ENCODE measurements at places on chromosomes 3 and 15.

DNA sequence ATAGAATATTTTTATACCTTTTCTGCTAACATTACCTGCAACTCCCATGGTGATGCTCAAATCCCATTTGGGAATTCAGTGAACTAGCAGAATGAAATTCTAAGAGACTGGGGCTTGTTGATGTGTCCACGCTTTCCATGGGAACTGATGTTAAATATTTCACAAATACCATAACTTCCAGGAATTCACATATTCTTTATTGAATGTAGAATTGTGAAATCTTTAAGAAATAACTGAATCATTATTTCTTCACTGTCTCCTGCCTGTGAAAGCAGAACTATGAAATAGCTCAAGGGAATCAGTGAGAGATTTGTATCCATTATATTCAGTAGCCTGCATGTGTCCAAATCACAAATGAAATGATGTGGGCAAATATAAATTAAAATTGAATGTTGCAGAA lies 130.8 kb downstream of the SERPINI1 start:
- no peak for DNase-seq

DNA sequence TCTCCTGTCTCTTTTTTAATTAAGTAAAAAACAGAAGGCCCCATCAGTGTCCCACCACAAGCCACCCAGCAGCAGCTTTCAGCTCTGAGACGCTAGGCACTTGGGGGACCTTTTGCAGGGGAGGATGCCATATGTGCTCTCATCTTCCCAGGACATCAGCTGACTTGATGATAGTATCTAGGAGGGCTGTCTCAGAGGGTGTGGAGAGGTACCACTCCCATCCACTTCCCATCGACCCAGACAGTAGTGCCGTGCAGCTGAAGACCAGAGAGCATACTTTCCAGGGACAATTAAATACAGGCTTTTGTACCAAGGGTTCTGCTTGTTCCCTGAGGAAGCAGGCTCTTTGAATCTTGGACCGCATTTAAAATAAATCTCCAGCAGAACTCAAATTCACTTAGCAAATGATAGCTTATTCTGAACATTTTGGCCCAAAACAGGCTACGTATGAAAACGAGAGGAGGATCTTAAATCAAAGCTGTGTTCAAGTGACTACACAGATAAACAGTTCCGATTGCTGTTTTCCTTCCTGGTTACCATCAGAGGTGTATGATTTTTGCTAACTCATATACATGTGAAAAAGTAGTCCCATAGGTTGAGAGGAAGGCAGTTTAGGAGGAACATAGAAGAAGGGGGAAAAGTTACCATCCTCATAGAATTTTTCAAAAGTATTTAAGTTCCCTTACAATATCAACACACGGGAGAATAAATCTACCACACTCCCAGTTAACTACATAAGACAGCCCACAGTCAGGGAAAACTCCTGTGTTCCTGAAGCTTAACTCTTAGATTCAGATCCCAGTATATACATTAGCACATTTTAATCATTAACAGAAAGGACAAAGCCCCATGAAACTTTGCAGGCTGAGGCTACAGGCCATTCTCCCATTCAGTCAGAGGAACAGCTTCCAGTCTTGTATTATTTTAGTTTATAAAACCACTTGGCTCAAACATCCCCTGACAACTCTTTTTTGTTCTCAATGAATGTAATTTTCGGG lies 9.5 kb downstream of the WNT5A start:
- no peak for DNase-seq

GRCh38 chr3:135807879-135808278 lies 157.6 kb upstream of the PPP2R3A start:
- no peak for DNase-seq

- no peak for DNase-seq
Observed at GRCh38 chr15:98530570-98530969, 117.8 kb upstream of the IGF1R start.

DNA sequence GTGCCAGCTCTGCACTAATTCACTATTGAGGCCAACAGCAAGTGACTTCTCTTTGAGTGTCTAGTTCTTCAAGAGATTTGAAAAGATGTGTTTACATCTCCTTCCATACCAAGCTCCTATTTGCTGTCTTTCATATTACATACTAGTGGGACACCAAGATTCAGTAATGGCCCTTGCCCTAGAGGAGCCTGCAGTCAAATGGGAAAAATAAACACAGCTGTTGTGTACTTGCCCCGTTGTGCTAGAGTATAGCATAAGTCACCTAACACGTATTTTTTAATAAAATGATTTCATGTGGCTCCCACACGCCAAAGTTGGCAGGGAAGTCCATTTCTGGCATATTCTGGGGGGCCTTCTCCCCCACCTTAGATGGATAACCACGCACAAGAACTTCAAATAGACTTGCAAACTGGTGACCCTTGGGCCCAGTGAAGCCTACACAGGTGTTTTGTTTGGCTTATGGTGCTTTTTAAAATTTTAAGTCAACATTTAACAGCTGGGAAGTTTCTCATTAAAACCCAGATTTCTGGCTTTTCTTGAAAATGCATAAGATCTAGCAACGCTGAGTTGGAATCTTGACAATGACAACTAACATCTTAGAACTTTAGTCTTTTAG lies 95.3 kb upstream of the LPP start:
- no peak for DNase-seq

DNA sequence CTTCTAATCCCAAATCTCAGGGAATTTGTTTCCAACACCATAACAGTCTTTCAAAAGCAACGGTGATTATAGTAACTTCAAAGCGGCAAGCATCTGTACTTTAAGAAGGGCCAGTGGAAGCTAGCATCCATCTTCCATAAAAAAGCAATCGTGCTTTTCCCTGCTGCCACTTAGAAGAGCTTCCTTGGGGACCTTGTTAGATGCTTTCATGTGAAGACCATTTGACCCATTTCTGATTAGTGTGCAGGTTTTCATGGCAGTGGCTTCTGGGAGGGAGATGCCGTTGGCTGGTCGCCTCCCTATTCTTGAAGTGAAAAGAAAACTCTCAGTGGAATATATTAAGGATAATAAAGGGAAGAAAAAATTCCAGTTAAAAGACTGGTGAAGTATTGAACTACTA lies 354.1 kb downstream of the ROBO2 start:
- DNase-seq = no peak

DNA sequence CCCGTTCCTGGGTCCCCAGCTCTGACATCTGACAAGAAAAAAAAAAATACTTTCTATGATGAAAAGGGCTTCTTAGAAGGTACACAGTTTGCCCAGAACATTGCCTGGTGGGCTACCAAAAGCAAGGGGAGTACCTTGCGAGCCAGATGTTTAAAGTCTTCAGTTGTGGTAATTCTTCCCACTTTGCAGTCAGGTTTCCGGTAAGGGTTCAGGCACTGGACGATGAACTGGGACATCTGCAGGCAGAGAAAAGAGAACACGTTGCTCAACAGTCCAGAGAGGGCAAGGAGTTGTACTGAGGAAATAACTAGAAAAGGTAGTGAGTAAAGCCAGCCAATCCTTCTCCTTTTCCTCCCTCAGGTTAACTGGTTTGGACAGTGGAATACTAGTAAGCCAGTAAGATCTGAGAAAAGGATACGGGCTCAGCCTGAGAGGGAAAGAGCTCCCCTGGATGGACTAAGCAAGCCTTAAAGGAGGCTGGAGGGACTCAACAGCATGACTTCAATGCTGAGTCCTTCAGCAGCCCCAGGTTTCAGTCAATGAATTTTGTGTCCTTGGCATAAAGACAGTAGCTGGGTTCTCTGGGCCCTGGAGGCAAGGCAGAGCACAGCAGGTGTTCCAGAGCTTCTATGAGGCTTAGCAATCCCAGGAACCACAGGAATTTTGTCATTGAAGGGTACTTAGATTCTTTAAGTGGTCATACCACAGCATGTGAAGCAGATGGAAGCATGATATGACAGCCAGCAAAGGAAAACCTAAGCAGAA lies 38.2 kb downstream of the NBEAL2 start:
- no peak for DNase-seq

DNA sequence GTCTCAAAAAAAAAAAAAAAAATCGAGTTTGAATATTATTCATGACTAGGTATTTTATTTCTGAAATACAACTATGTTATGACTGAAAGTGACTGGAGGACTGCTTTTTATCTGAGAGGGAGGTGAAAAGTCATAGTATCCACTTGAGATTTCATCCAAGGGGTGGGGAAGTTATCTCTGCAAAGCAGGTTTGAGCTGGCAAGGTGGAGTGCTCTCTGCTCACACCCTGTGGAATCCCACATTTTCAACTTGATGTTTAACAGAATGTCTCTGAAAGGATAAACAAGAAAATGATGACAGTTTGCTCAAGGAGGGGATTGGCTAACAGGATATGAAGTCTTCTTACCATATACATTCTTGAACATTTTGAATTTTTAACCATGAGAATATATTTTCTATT lies 27.3 kb upstream of the SEC62 start:
- no peak for DNase-seq

DNA sequence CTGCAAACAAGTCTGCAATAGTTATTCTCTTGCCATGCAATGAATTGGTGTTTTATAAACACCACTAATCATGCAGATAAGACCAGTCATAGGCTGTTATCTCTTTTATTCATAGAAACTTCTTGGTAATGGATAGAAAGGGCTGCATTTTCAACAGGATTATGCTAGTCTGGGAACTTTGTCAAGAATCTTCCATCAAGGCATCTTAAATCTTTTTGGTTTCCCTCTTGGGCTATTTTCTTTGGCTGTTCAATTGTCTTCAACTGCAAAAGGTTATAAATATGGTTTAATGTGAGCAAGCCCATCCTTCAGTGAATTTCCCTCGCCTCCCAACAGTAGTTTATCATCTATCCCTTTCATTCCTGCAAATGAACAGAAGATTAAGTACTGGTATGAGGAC lies 59.0 kb upstream of the MINAR1 start:
- no peak for DNase-seq

GRCh38 chr3:123688241-123688747 lies 103.4 kb upstream of the HACD2 start:
- peak; percentile 81 for DNase-seq

DNA sequence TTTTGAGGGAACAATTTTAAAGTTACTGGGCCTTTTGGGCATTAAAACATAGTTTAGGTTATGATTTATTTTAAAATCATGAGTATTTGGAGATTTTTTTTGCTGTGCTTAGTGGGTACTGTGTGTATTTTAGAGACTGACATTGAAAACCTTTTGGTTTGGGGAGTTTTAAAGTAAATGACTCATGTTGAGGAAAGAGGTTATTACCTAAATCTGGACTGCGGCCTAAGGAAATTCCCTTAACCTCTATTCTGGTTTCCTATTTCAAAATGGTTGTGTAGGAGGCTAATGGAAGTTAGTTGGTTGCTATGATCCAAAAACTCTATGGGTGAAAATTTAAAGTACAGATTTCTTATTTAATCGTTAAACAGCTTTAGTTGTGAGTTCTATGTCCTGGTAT lies 57.3 kb upstream of the DPH6 start:
- DNase-seq = no peak

GRCh38 chr3:177481329-177481728 lies 284.0 kb upstream of the TBL1XR1 start:
- no peak for DNase-seq

- DNase-seq = no peak
Observed at GRCh38 chr15:71716990-71717389, 93.4 kb upstream of the NR2E3 start.

DNA sequence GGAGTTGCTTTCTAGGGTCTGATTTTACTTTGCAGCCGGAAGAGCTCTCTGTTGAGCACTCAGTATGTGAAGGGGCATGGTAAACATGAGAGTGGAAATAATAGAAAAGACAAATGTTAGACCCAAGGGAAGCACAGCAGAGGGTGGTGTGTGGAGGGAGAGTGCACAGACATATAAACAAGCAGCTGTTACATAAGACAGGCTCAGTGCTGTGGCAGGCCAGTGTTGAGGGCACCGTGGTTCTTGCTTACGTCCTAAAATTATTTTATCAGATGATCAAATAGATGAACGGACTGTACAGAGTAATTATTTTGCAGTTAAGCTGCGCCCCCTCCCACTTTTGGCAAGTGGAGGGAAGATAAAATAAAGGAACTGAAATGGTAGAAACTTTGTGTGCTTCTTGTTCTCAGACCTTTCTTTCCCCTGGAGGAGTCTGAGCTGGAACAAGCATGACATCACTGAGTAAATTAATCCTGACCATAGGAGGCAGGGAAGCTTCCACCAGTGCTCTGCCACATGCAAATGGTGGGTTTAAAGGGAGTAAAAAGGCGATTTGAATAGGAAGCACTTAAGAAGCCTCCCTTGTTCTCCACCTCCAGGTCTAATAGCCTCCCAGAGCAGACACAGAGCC lies 205.6 kb downstream of the IL20RB start:
- DNase-seq = no peak

Measured in urothelium cell line (cell line).